ENCODE measurements at places on chromosomes 12 and 14. TPM values are rescaled to one million over a fixed set of nuclear protein-coding genes. Genes with fewer than 3 reads are reported as not detected.

Gene ACOT6
- total RNA-seq: not detected

Gene NGB
- total RNA-seq: not detected

GRCh38 chr12:105915997-105916759, 222.6 kb downstream of the NUAK1 start:
- DNase-seq: no peak

GRCh38 chr14:101520621-101521472, 40.4 kb upstream of the DIO3 start:
- DNase-seq: no peak

- DNase-seq: no peak
Observed at GRCh38 chr14:96991226-96991625, 194.0 kb downstream of the VRK1 start.

DNA sequence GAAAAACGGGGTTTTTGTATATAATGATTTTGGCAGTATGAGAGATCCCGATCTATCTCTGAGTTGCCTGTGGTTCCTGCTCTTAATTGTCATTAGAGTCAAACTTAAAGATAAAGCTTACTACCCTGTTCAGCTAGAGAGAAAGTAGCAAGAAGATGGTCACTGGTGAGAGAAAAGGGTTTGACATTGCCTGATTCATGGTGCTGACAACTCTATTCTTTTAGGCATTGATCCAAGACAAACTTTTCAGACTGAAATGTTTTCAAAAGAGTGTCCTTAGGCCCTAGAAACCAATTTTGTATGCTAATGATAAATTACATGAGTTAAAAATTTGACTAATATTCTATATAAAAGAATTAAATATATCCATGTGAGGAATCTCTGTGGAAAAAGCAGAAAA, 35.1 kb downstream of the PELI2 start:
- DNase-seq: no peak

DNA sequence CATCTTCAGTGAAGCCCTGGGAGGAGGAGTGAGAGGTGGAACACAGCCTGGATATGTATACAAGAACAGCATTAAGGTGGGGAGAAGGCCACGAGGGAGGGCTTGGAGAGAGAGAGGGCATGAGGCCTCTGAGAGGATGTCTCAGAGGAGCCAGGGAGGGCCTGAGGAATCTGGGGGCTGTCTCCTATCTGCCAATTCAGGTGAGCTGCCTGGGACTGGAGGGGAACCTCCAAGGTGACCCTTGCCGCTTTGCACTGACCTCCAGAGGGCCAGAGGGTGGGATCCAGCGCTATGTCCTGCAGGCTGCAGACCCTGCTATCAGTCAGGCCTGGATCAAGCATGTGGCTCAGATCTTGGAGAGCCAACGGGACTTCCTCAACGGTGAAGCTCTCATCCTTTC, 4.4 kb downstream of the ARHGEF25 start:
- peak; percentile 60 for DNase-seq

Gene CYP27B1
- total RNA-seq: 1.8 TPM

GRCh38 chr14:26113911-26114640, 483.8 kb downstream of the NOVA1 start:
- no peak for DNase-seq

DNA sequence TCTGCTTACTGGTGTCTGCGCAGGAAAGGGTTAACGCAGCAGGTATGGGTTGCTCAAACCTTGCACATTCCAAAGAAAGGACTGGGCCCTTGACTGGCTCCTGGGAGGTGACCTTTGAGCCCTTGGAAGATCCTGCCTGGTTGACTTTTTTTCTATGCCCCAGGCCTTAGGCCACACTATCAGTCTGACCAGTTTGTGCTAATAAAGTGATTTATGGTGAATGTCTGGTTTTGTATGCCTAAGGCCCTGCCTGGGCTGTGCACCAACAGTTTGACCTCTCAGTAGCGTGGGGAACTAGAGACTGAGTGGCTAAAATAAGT, 61.4 kb upstream of the SCN8A start:
- no peak for DNase-seq

Gene HOXC6
- total RNA-seq: 0.74 TPM

Gene HVCN1
- 4.2 TPM for total RNA-seq

Gene GPR65
- 3.4 TPM for total RNA-seq

DNA sequence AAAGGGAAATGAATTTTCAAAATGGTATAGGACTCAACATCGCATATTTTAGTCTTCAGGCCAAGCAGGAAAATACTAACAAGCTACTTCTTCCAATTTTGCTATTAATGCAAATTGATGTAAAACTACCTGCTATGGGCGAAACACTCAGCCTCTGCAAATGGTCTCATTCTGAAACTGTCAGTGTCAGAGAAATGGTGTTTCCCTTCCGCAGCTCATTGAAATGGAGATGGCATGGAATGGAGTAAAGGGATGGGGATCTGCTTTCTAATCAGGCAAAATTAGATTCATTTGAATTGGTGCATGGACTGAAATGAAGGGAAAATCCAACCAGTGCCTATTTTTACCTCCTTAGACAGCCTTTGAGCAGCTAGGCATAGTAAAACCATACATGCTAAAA, 80.4 kb upstream of the EEA1 start:
- no peak for DNase-seq

All from mesenteric fat pad (tissue), 1 donor.